ENCODE measurements at places on chromosomes 4 and X. TPM values are rescaled to one million over a fixed set of nuclear protein-coding genes. Genes with fewer than 3 reads are reported as not detected.

- H3K4me1 ChIP-seq: no peaks in the 10 kb centered on the region
- H3K4me3 ChIP-seq: no peak overlapping the region
- no peak for DNase-seq
- H3K27ac ChIP-seq: no peak overlapping the region
Measured at GRCh38 chr4:22413471-22413870, 102.4 kb downstream of the ADGRA3 start.

Gene MAGED4B
- 1.8 TPM for total RNA-seq

DNA sequence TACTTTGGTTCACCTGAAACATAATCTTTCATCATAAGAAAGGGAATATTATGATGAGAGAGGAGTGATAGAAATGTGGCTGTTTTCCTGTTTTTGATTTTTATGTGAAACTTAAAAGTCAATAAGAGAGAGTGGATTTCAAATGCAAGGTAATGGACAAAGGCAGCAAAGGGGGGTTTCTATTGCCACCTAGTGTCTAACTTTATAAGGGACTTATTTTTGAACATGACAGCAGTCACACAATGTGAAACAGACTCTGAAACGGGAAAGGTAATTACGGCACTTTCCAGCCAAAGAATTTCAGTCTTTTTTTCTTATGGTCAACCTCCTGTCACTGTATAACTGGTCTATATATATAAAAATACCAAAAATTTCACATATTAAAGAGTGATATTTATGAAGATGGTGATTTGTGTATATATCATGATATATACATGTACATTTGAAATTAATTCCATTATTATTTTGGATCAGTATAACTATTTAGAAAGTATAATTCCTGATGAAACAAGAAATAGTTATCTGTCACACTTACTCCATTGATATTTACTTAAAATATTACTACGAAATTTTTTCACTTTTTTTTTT, 127.1 kb downstream of the FBXO8 start:
- DNase-seq: no peak
- H3K36me3 ChIP-seq: no peaks in the 10 kb centered on the region
- no peak overlapping the region for H3K27ac ChIP-seq
- H3K4me3 ChIP-seq: no peak overlapping the region

DNA sequence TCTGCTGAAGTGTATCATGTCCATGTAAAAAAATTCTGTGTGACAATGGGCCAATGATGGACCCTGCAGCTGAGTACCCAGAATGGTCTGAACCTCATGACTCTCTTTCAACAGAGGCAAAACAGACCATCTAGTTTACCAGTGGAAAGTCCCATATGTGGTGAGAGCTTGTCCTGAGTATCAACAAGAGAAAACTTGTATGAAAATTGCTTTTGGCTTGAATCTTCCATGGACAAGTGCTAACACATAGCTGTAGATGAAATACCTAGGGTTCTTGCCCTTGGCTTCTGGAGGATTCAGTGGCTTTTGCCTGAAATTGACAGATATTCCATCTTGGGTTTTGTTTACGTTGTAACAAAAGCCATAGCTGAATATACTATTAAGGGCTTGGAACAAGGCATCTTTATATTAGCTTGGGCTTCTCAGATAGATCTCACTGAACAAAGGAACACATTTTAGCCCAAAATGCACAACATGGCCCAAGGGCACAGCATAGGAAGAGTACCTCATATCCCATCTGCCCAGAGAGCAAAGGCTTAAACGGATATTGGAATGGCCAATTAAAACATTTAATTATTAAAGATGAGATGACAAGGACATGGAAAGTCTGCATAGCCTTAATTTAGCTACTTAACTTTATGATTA, 128.5 kb upstream of the HPGD start:
- no peak overlapping the region for H3K4me3 ChIP-seq
- DNase-seq: no peak
- no peaks in the 10 kb centered on the region for H3K36me3 ChIP-seq
- no peaks in the 10 kb centered on the region for H3K4me1 ChIP-seq
- no peak overlapping the region for H3K27ac ChIP-seq

GRCh38 chrX:39491548-39492297, 606.0 kb downstream of the BCOR start:
- H3K4me3 ChIP-seq: no peak overlapping the region
- H3K4me1 ChIP-seq: no peaks in the 10 kb centered on the region
- H3K27me3 ChIP-seq: no peaks in the 10 kb centered on the region
- no peak for DNase-seq
- peak overlapping the region; percentile 24 for H3K27ac ChIP-seq
- no peaks in the 10 kb centered on the region for H3K36me3 ChIP-seq

Gene DCAF12L2
- total RNA-seq: 9.5 TPM

Gene SHOX
- not detected for total RNA-seq

DNA sequence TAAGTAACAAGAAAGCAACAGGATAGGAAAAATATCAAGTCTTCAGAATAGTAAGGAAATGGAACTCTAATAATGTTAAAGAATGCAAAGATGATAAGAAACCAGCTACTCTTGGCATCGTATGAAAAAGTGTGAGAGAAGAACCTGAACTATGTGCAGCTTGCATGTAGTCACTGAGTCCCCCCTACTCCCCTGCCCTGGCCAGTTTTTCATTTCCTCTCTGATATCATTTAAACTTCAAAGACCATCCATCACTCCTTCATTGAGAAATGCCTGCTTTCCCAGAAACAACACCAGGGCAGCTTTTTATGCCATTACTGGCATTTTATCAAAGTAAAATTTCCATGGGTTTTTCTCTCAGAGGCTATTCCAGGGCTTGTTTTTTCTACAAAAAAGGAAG, 28.1 kb downstream of the INPP4B start:
- H3K27me3 ChIP-seq: no peaks in the 10 kb centered on the region
- peak overlapping the region; percentile 7 for H3K4me3 ChIP-seq
- H3K36me3 ChIP-seq: no peaks in the 10 kb centered on the region
- H3K27ac ChIP-seq: peak overlapping the region; percentile 48

Gene CCSER1
- total RNA-seq: 7.6 TPM

- no peaks in the 10 kb centered on the region for H3K27me3 ChIP-seq
- no peak for DNase-seq
- H3K4me3 ChIP-seq: no peak overlapping the region
- no peak overlapping the region for H3K27ac ChIP-seq
Measured at GRCh38 chrX:71615954-71616353, 2.4 kb downstream of the CXCR3 start.

Gene SMR3B
- total RNA-seq: not detected

DNA sequence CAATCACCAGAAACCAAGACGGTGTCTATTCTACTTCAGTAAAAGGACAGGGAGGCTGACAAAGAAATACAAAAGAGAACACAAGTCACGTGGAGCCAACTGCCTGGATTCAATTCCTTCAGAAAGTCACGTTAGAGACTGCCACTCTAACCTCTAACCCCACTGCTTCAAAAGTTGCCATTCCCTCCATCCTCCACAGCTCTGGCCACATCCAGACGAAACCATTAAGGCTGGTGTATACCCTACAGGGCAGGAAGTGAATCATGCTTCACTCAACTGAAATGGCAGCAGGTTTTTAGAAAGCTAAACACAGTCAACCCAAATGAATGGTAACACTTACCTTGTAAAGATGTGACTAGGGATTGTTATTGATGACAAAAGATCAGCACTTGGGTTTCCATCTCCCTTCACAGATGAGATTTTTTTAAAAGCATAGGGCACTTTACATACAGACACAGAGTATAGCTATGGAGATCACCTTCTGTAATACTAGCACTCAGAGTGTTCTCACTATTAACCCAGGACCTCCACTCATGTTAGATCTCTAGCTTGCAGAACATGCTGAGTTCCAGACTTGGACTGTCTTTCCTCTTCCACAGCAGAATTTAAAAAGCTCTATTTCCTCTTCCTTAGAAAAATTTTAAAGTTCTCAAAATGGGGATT, 37.4 kb downstream of the MAML3 start:
- no peak overlapping the region for H3K4me3 ChIP-seq
- H3K4me1 ChIP-seq: no peaks in the 10 kb centered on the region
- DNase-seq: no peak
- H3K36me3 ChIP-seq: no peaks in the 10 kb centered on the region
- H3K27me3 ChIP-seq: no peaks in the 10 kb centered on the region
- H3K27ac ChIP-seq: no peak overlapping the region

DNA sequence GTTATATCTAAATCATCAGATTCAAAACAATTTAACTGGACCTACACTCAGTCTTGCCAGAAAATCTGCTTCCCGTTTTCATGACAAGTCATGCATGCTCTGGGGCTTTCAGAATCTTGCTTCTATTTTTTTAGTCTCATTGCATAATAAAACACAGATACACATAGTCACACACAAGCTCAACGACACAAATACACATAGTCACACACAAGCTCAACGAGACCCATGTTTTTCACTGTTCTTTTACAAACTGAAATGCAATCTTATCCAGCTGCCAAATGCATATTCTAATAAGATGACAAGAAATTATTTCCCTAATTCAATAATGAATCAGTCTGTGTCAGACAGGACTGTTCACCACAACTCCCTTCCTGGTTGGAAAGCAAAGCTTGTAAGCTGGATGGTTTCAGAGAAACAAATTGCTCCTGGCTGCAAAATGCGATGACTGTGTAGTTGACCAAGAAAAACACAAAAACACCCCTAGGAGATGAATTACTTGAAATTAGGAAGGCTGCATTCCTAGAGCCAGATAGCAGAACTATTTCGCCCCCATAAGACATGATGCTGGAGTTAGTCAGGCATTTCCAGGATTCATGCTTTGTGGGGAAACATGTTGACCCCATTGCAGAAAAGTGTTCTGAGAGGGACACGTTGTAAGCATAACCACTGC, 208.7 kb downstream of the CHIC2 start:
- H3K36me3 ChIP-seq: no peaks in the 10 kb centered on the region
- peaks cover 5% of the 10 kb centered on the region for H3K4me1 ChIP-seq
- no peaks in the 10 kb centered on the region for H3K27me3 ChIP-seq
- DNase-seq: peak; percentile 45

Gene SPANXA2
- total RNA-seq: not detected

Data from uterus (tissue), 4 donors.